ENCODE measurements at places on chromosomes 2 and 18.

DNA sequence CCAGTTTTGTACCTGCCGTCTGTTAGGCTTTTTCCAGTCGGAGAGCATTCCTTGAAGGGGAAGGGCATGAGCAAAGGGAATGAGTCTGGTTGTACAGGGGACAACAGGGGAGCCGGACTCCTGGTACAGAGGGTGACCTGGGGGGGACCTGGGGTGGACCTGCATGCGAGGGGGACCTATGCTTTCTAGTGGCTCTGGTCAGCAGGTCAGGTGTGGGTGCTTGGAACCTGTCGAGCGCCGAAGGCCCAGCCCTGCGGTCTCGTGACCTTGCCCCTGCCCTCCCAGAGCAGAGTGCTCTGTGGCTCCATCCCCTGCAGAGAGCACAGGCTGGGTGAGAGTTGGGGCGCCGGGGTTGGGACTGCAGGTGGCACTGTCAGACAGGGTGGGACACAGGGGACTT lies 96.7 kb upstream of the ASAP2 start:
- DNase-seq, result no peak

- peak; percentile 21 for DNase-seq
Observed at GRCh38 chr2:29749041-29749440, 172.3 kb downstream of the ALK start.

- DNase-seq, result no peak
Observed at GRCh38 chr2:152548111-152548875, 169.0 kb downstream of the PRPF40A start.

DNA sequence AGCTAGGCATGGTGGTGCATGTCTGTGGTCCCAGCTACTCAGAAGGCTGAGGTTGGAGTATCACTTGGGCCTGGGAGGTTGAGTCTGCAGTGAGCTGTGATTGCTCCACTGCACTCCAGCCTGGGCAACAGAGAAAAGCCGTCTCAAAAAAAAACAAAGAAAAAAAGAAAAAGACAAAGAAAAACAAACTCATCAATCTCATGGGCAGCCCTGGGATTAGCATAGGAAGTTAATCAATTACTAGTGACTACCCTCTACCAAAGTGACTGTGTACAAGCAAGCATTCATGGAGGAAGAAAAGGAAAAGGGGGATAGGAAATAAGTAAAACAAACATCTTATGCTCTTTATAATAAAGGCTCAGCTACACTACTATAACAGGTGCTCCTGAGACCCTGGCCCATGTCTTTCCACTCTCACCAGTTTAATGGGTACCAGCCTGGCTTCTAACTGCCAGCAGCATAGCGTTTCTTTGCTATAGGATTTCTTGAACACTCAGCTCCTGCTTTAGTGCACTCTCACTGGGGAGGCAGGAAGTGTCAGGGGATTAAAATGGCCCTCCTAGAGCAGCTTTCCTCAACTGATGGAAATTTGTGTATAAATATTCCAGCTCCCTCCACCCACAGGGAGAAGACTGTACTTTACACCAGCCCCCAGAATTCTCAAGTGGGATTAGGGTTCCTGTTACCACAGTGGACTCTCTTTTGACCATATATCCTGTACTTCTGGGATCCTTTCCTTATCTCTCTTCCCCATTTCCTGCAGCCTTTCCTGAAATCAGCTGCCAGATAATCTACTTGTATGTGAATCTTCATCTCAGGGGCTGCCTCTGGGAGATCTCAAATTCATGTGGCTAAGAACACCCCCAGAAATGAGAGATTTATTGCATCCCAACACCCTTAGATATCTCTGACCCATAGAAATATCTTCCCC lies 91.3 kb upstream of the GLS start:
- DNase-seq, result no peak

DNA sequence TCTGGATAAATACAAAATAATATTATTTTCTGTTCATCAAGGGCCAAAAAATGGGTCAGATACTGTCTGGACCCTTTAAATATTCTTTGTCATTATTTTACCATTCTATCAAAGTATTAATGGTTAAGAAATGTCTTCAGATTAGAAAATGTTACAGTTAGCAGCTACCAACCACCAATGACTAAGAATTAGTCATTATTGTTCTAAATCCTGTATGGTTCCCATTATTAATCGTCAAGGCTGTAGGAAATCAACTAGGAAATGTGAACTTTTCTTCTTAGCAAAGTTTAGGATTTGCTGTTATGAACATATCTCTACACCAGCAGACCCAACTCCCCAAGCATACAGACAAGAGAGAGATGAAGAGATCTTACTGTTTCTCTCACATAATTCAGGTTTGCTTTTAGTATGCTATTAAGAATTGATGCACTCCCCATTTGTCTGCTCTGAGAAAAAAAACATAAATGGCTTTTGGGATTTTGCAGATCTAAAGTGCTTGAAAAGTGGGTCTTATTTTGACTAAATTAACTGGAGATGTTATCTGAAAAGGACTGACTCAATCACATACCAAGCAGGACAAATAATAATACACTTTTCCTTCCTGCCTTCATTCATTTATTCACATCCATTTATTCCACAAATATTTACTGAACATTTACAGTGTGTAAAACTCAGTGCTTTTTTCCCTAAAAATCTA lies 147.7 kb downstream of the PPP1R1C start:
- no peak for DNase-seq

GRCh38 chr18:58618822-58619595 lies 9.9 kb downstream of the ALPK2 start:
- no peak for DNase-seq

- no peak for DNase-seq
Observed at GRCh38 chr2:239947729-239948045, 77.5 kb downstream of the NDUFA10 start.

- no peak for DNase-seq
Observed at GRCh38 chr2:128573116-128573515, 254.4 kb upstream of the HS6ST1 start.
